ENCODE measurements at places on chromosomes 7 and 10.

DNA sequence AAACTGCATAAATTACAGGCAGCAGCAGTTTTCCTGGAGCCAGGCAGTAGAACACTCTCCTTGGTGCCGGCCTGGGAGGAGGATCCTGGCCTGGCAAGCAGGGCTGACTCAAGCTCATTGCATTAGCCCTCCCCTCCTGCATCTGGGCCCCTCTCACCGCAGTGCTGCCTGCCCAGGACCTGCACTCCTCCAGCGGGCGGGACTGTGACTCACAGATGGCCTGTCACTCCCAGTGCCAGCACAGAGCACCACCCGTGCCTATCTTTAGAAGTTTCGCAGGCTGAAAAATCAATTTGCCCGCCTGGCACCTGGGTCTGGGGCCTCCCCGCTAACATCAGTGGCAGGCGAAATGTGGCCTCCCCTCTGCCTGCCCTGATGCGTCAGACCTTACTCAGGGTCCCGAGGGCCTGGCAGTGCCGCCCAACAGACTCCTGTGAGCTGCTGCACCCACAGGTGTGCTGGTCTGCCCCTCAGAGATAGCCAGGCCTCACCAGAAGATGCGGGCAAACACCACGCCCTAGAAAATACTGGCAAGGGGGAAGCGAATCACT is 123.8 kb downstream of the KCNMA1 start:
- peak; percentile 70 for DNase-seq

- DNase-seq, result peak; percentile 88
These were observed 10.6 kb downstream of the VIM start for GRCh38 chr10:17238445-17239291.

DNA sequence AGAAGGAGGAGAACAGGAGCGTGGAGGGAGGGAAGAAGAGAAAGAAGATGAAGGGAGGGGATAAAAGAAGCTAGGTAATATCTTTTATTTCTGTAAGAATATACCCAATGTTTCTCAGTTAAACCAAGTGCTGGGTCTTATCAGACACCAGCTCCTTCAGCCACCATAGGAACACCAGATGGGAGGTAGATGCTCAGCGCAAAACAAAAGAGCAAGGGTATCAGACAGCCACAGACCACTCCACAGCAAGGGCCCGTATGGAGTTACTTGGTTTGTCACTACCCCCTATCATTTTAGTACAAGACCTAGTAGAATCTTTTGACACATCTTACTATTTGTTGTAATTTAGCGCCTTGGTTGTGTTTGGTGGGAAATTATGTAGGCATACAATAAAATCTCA is 65.9 kb upstream of the FAM133B start:
- DNase-seq, result no peak

GRCh38 chr7:37526623-37527022 is 78.0 kb upstream of the ELMO1 start:
- no peak for DNase-seq

DNA sequence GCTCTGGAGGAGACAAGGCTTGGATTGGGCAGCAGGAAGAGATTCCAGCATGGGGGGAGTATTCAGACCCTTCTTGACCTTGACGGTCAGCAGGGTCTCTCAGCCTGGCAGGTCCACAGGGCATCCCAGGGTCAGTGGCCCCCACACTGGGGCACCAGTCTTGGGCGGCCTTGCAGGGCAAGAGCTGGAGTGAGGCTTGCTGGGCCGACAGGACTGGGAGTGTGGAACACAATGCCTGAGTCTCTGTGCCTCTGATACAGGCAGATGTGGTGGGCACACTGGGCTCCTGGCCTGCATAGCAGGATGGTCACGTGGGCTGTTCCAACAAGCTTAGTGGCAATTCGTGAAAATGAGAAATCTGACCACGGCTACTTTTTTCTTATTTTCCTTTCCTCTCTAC is 229.7 kb downstream of the TCERG1L start:
- DNase-seq, result no peak

DNA sequence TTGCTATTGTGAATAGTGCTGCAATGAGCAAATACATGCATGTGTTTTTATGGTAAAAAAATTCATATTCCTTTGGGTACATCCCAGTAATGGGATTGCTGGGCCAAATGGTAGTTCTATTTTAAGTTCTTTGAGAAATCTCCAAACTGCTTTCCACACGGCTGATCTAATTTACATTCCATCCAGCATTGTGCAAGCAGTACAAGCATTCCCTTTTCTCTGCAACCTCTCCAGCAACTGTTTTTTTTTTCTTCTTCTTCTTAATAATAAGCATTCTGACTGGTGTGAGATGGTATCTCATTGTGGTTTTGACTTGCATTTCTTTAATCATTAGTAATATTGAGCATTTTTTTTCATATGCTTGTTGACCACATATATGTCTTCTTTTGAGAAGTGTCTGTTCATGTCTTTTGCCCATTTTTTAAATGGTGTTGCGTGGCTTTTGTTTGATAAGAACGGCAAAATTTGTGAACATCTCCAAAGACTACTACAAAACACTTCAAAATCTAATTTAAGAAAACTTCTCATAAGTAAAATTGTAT is 136.1 kb upstream of the MYO3A start:
- no peak for DNase-seq

Measured in GM04503 (cell line).